IMR-90 (cell line): ENCODE measurements at places on chromosomes 6 and 20. TPM values are rescaled to one million over a fixed set of nuclear protein-coding genes. Genes with fewer than 3 reads are reported as not detected.

- DNase-seq: no peak
Observed at GRCh38 chr6:20574355-20574754, 40.1 kb downstream of the CDKAL1 start.

Gene SLC18B1
- total RNA-seq: 2.5 and 6.4 TPM in 2 replicates

Gene HCRTR2
- total RNA-seq: under 0.01 TPM in 1 of 2 replicates, not detected in the other

DNA sequence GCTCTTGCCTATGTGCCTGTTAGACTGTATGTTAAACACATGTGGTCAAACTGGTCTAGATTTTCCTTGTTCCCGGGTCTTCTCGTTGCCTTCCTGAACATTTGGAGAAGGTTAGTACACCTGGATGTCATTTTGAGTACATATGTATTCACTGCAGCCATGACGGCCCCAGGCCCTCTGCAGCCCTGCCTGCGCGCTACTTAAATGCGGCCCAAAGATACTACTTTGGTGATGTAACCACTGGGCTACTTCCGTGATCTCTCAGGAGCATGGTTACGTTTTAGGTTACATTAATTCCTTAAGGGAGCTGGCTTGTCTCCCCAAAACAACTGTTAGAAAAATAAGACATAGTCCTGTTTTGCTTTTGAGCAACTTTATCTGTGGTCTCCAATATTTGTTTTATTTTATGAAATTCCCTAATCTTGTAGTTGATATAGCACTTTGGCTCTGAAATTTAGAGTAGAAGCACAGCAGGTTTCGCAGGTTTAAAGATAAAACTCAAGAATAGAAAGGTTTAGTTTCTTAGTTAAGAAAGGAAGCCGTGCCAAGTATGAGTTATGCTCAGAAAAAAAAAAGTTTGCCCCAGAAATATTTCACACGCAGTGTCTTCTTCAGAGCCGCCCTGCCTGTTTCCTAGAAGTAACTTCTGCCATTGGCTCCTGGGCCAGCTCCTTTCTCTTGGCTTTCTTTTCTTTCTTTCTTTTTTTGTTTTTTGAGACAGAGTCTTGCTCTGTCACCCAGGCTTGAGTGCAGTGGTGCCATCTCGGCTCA, 38.1 kb downstream of the TIAM2 start:
- no peak for DNase-seq

DNA sequence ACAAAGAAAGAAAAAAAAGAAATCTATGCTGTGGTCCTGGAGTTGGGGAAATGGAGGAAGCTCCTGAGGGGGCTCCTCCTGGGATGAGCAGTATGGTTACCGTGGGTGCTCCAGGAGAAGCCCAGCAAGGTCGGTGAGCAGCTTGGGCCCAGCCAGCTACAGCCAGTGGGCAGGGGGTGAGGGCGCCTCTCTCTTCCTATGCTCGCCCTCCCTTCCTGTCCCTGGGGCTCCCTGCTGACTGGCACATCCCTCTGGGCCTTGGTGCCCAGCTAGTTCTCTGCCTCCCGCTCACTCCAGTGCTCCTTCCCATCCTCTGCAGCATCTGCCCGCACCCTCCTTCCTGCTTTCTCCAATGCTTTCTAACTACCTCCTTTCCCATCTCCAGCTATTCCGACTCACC, 16.6 kb downstream of the CD40 start:
- no peak for DNase-seq

GRCh38 chr20:48769069-48769983, 58.5 kb downstream of the PREX1 start:
- DNase-seq: no peak

Gene LY6G6C
- total RNA-seq: not detected in 2 replicates

Gene ARG1
- total RNA-seq: not detected in 2 replicates

DNA sequence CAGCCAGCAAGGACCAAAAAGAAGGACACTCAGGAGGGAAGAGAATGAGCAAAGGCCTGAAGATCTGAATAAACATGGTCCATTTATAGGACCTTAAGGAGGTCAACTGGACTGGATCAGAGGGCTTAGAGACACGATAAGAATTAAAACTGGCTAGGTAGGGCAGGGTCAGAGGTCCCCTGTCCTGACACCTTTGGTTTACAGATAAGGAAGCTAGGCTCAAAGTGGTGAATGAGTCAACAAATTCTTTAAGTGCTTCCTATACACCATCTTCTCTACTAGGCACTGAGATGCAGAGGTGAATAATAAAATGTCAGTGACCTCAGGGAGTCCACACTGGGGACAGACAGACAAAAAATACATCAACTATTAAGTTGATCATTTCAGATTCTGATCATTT, 70.3 kb downstream of the HIVEP2 start:
- no peak for DNase-seq

- no peak for DNase-seq
Observed at GRCh38 chr6:167079853-167080297, 43.0 kb upstream of the CCR6 start.

Gene GSS
- total RNA-seq: 70.5 and 90.0 TPM in 2 replicates

DNA sequence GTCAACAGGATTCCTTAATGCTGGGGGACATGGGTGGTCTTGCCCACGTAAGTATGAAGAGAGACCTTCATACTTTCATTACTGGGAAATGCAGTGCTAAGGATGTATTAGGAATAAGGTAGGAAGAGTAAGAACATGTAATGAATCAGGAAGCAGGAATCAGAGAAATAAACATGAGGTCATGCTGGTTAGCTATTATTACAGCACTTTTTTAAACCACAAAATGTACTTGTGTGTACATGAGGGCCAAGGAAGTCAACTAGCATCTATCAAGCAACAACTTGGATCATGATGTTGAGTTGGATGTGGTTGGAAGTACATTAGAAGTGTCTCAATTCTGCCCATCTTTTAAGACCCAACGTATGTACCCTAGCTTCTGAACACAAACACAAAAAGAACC, 63.5 kb upstream of the E2F3 start:
- DNase-seq: peak; percentile 35

DNA sequence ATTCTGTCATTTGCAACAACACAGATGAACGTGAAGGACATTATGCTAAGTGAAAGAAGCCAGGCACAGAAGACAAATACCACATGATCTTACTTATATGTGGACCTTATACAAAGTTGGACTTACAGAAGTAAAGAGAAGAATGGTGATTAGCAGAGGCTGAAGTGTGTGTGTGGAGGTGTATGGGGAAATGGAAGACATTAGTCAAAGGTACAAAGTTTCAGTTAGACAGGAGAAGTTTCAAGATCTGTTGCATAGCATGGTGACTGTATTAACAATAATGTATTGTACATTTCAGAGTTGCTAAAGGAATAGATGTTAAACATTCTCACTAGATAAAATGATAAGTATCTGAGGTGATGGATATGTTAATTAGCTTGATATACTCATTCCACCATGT, 348.3 kb upstream of the PRND start:
- DNase-seq: no peak

DNA sequence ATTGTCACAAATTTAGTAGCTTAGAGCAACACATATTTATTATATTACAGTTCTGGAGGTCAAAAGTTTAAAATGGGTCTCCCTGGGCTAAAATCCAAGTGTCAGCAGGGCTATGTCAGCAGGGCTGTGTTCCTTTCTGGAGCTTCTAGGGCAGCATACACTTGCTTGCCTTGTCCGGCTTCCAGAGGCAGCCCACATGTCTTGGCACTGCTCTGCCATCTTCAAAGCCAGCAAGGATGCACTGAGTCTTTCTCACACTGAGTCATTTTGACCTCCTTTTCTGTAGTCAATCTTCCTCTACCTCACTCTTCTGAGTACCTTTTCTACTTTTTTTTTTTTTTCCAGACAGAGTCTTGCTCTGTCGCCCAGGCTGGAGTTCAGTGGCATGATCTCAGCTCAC, 39.0 kb downstream of the ADGRF4 start:
- no peak for DNase-seq

Gene RIMS4
- not detected in 2 replicates for total RNA-seq

DNA sequence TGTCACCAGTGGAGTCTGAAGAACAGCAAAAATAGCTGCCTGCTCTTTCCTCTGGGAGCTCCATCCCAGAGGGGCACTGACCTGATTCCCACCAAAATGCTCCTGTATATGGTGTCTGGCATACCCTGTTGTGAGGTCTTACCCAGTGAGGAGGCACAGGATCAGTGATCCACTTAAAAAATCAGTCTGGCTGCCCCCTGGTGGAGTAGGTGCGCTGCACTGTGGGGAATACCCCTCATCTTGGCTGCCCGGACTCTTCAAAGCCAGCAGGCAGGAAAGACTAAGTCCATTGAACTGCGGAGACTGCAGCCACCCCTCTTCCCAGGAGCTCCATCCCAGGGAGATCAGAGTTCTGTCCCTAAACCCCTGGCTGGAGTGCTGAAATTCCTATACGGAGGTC, 230.9 kb upstream of the HTR1E start:
- no peak for DNase-seq
